GM12878 (cell line): ENCODE measurements at places on chromosomes 11 and 22. TPM values are rescaled to one million over a fixed set of nuclear protein-coding genes. Genes with fewer than 3 reads are reported as not detected.

Gene KCNE3
- polyA plus RNA-seq: not detected in 2 replicates

Gene DSCAML1
- polyA plus RNA-seq: 0.03 TPM in 1 of 2 replicates, not detected in the other

Gene LUZP2
- not detected in 2 replicates for polyA plus RNA-seq

Gene TRIM49
- not detected in 2 replicates for polyA plus RNA-seq

Gene BIRC3
- polyA plus RNA-seq: 50.4 and 56.9 TPM in 2 replicates

Gene KCNJ5
- polyA plus RNA-seq: not detected in 2 replicates

- no peak for DNase-seq
These were observed 25.3 kb downstream of the PRCP start for GRCh38 chr11:82874646-82875523.

DNA sequence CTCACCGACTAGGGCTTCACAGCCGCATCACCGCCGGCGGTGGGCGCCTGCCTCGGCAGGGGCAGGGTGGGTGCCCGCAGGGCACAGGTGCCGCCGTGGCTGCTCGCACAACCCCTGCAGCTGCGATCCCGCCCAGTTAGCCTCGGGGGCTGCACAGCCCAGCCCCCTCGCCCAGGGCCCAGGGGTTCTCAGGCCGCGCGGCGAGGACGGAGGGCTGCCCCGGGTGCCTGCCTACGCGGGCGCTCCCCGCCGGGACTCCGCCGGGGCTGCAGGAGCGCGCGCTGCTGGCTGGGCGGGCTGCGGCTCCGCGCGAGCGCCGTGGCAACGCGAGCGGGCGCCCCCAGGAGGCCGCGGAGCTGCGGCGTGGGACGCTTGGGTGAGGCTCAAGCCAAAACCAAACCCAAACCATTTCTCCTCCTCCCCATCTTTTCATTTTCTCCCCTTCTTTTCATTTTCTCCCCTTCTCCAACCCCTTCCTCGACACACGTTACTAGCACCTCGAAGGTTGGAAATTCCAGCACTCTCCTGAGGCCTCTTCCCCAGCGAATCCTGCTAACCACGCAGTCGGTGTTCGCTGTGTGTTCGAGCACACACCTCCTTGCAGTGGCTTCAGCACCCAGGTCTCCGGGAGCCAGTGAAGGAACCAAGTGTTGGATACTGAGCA is at the start of gene MICAL3:
Gene MICAL3, minus strand, starts transcription at position 286 of the 664 bp plus-strand sequence. CDS start 117,749 bp downstream, outside the sequence.
- no peak for DNase-seq

GRCh38 chr11:117201658-117202305 is 2.6 kb downstream of the TAGLN start:
- DNase-seq: no peak

- peak; percentile 12 for DNase-seq
These were observed 107.8 kb upstream of the RASSF10 start for GRCh38 chr11:12901272-12901671.

- no peak for DNase-seq
These were observed 32.3 kb downstream of the ANO5 start for GRCh38 chr11:22225190-22225589.

DNA sequence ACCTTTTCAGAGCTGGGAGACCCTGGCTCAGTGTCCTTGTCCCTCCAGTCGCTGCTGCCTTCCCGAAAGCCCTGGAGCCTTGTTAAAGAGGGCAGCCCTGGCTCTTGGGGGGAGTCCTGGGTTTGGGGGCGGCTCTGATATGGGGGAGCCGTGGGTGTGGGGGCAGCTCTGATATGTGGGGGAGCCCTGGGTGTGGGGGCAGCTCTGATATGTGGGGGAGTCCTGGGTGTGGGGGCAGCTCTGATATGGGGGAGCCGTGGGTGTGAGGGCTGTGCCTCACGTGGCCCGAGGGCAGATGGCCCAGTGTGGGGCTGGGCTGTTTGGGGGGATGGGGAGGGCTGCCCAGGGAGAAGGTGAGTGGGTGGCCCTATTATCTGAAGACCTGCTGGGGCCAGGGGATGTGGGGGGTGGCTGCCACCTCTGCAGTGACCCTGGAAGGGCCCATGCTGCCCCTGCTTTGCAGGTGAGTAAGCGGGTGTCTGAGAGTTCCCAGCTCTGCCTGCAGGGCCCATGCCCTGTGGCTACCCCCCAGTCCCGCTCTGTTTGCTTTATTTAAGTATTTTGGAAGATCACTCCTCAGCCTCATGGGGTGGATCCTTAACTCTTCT is 30.9 kb upstream of the GRAMD4 start:
- no peak for DNase-seq

DNA sequence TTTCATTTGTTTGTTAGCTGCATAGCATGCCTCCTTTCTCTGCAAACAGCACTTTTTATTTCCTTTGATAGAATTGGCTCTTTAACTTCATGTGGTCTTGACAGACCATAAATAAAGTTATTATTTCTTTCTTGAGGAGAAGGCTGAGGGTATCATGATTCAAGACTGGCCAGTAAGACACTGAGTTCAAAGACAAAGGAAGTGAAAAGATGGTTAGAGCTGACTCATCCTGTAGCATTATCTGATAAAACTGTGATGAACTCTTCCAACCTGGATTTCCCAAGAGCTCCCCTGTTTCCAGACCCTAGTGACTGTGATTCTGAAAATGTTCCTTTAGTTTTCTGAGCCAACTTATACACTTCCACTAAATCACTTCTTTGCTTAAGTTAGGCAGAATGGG is 179.3 kb upstream of the FAT3 start:
- no peak for DNase-seq

DNA sequence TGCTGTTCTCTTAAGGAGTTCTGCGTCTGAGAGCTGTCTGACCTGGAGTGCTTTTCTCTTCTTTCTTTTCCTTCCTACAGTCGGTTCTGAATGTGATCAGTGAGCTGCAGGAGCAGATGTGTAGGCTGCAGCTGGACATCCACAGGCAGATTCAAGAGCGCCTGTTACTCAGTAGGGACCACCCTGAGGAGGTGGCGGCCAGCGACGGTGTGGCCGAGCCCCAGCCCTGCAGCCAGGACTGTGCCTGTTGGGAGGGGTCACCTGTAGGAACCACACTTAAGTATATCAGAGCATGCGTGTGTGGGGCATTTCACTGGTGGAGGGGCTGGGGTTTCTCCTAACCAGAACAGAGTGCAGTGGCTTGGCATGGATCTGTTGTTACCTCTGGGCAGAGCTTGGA is 56.3 kb downstream of the CYB5R2 start:
- no peak for DNase-seq

- DNase-seq: no peak
These were observed 51.5 kb upstream of the FGF3 start for GRCh38 chr11:69870766-69871165.

- DNase-seq: no peak
These were observed 217.3 kb upstream of the TMEM45B start for GRCh38 chr11:129598378-129598777.

GRCh38 chr11:69292221-69292648 is 1.7 kb upstream of the MYEOV start:
- DNase-seq: no peak

DNA sequence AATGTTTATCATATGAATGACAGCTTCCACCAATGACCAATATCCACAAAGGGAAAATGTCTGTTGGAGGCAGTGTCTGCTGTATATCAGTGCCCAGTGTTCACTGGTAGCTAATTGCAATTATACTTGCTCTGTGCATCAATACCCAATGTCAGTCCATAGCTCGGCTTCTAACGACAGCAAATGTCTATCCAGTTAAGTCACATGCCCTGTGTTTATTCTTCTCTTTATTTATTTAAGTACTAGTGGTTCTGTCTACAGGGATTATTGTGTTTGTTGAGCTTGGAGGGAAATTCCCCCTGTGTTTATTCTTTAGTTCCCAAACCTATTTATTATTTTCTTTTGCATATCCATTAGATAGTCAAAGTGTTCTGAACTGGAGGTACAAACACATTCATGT is 18.6 kb downstream of the TSKU start:
- DNase-seq: no peak

DNA sequence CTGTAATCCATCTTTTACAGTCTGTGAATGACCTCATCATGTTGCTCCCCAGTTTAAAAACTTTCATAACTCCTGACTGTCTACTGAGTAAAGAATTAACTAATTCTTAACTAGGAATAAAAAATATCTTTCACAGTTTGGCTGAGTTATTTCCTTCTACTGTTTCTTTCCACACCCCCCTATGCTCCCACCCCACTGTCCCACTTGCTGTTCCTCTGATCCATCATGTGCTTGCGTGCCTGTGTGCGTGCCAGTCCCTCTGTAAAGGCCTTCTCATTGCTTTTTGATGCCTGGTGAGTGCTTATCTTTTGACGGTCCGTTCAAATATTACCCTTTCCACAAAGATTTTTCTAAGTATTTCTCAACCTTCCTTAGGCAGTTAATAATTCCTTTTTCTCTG is 55.6 kb downstream of the ATG16L2 start:
- no peak for DNase-seq

- DNase-seq: no peak
These were observed 7.2 kb downstream of the DAGLA start for GRCh38 chr11:61687420-61687819.

DNA sequence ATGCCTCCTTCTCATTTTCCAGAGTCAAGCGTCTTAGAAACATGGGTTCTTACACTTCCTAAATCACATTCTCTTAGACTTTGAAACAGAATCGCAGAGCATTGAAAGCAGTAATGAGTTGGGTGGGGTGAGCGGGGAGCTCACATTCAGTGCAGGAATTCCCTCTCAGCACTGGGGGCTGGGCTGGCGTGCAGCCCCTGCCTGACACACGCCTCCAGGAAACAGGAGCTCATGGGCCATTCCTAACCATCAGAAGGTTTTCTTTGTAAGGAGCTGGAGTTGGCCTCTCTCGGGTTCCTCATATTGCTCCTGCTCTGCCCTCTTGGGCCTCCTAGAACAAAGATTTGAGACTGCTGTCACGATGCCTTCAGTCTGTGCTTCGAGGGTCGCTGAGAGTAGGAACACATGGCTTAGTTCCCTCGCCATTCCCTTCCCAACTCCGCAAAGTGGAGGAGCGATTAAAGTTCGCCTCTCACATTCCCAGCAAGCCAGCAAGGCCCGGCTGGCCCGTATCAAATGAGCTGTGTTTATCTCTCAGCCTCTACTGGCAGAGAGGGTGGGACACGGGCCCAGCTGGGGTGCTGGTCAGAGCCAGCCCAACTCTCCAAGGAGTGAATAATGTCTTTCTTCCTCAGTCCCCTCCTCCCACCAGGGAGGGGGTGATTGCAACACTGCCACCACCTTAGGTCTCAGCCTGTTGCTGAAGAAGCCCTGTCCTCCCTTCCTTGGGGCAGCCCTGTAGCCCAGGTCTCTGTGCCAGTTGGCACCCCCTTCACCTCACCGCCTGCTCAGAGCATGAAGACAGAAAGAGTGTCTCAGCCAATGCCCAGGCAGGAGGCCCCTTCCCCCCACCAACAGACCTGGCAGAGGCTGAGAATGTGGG is 10.4 kb downstream of the CHRDL2 start:
- no peak for DNase-seq

DNA sequence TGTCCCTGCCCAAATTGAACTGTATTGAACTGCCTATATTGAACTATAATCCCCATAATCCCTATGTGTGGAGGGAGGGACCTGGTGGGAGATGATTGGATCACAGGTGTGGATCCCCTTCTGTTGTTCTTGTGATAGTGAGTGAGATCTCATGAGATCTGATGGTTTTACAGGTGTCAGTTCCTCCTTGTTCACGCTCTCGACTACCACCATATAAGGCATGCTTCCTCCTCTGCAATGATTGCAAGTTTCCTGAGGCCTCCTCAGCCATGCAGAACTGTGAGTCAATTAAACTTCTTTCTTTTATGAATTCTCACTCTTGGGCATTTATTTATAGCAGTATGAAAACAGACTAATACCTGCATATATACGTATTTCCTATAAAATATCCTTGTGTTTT is 206.5 kb upstream of the PDGFD start:
- DNase-seq: no peak

DNA sequence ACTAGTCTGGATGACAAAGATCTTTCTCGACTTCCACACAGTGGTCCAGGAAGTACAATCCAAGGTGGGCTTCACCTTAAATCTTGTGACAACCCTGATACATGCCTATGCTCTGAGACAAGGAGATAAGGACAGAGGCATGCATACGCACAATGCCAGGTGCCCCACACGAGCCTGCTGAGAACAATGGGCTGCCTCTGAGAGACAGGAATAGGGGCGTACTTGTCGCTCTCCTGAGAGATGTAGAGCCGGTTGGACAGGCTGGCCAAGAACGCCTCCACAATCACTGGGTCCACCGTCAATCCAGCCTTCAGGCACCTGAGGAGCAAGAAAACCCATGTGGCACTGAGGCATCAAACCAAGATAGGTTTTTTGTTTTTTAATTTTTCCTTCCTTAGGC is 25.5 kb downstream of the SERPIND1 start:
- DNase-seq: no peak

GRCh38 chr11:80031014-80031600 is 590.3 kb upstream of the TENM4 start:
- DNase-seq: no peak

- DNase-seq: no peak
These were observed 7.3 kb downstream of the C11orf97 start for GRCh38 chr11:94519478-94520084.
